ENCODE measurements at places on chromosomes 6 and 20. TPM values are rescaled to one million over a fixed set of nuclear protein-coding genes. Genes with fewer than 3 reads are reported as not detected.

Gene ME1
- polyA plus RNA-seq, result 4.8 TPM

Gene HCRTR2
- not detected for polyA plus RNA-seq

Gene IP6K3
- polyA plus RNA-seq, result 2.9 TPM

Gene TAAR5
- not detected for polyA plus RNA-seq

Gene SIGLEC1
- polyA plus RNA-seq, result not detected

DNA sequence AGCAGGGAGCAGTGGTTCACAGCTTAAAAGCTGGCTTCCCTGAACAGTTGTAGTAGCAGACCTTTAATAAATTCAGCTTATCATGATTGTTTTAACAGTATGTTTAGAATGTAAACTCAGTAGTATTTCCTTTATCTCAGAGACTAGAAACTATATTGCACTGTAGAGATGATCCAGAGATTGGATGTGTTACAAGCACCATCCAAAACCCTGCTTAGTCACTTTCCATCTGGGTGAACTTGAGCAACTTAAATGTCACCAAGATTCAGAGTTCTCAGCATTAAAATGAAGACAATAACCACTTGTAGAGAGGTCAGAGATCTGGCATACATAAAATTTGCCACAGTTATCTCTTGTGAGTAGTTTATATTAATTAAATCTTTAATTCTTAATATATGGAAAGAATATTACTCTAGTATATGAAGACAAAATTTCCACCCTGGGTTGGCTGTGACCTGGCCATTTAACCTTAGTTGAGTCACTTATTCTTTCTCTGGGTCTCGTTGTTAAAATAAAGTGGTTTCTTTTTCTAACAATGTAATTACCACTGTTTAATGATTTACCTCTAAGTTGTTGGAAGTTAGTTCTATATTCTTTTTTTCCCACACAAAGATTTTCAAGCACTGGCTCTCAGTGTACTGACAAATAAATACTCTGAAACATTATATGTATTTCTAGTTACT lies 239.2 kb upstream of the FKBP1C start:
- no peak for DNase-seq
- H3K4me3 ChIP-seq, result no peak overlapping the region
- H3K27me3 ChIP-seq, result no peaks in the 10 kb centered on the region
- no peaks in the 10 kb centered on the region for H3K36me3 ChIP-seq

- no peaks in the 10 kb centered on the region for H3K4me1 ChIP-seq
- no peak overlapping the region for H3K4me3 ChIP-seq
- DNase-seq, result no peak
- H3K27ac ChIP-seq, result no peak overlapping the region
These were observed 59.7 kb downstream of the TMEM200A start for GRCh38 chr6:130425537-130425936.

GRCh38 chr6:37134036-37134395 lies 35.9 kb upstream of the PIM1 start:
- peaks cover 41% of the 10 kb centered on the region for H3K4me1 ChIP-seq
- H3K27me3 ChIP-seq, result no peaks in the 10 kb centered on the region
- no peaks in the 10 kb centered on the region for H3K36me3 ChIP-seq
- H3K27ac ChIP-seq, result peak overlapping the region; percentile 2
- H3K4me3 ChIP-seq, result no peak overlapping the region

DNA sequence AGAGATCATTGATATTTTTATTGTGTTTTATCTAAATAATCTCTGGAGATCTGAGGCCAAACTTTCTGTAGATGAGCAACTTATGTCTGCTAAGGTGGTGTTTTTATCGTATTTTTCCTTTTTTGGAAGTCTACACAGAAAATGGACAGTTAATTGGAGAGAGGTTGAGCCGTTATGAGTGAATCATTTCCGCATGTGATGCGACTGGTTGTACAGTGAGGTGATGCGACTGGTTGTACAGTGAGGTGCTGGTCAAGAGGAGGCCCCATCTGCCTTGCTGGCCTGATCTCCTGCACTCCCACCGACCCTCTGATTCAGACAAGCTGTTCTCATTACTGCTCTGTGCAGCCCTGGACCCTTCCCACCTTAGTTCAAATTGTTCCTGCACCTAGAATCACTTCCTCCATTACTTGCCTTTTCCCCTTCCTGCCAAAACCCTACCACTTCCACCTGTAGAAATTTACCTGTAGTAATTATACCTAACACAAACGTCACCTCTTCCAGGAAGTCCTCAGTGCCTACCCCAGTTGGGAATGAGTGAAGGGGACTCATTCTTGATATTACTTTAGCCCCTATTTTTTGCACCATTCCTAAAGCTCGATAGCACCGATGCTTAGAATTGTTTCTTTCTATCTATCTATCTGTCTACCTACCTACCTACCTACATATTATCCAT lies 100.3 kb downstream of the ZDHHC14 start:
- H3K27ac ChIP-seq, result no peak overlapping the region
- H3K4me3 ChIP-seq, result no peak overlapping the region
- H3K27me3 ChIP-seq, result no peaks in the 10 kb centered on the region
- DNase-seq, result no peak

GRCh38 chr20:7399575-7399974 lies 540.7 kb downstream of the HAO1 start:
- H3K27me3 ChIP-seq, result no peaks in the 10 kb centered on the region
- peak; percentile 4 for DNase-seq
- H3K36me3 ChIP-seq, result no peaks in the 10 kb centered on the region

- H3K4me1 ChIP-seq, result peaks cover 6% of the 10 kb centered on the region
- no peaks in the 10 kb centered on the region for H3K27me3 ChIP-seq
- H3K4me3 ChIP-seq, result no peak overlapping the region
- H3K36me3 ChIP-seq, result peaks cover 4% of the 10 kb centered on the region
These were observed 401.3 kb downstream of the LAMA2 start for GRCh38 chr6:129284225-129284624.

- H3K4me1 ChIP-seq, result no peaks in the 10 kb centered on the region
- no peak overlapping the region for H3K4me3 ChIP-seq
- H3K27me3 ChIP-seq, result no peaks in the 10 kb centered on the region
- no peak overlapping the region for H3K27ac ChIP-seq
These were observed 3.4 kb downstream of the CST9L start for GRCh38 chr20:23564927-23565326.

- DNase-seq, result no peak
- no peaks in the 10 kb centered on the region for H3K4me1 ChIP-seq
- H3K36me3 ChIP-seq, result no peaks in the 10 kb centered on the region
- H3K27me3 ChIP-seq, result no peaks in the 10 kb centered on the region
These were observed 744.0 kb upstream of the MAP3K7 start for GRCh38 chr6:91330896-91331295.

GRCh38 chr6:56387621-56388414 lies 140.4 kb upstream of the COL21A1 start:
- H3K4me1 ChIP-seq, result no peaks in the 10 kb centered on the region
- H3K4me3 ChIP-seq, result no peak overlapping the region
- H3K36me3 ChIP-seq, result no peaks in the 10 kb centered on the region
- no peak for DNase-seq
- H3K27me3 ChIP-seq, result no peaks in the 10 kb centered on the region

DNA sequence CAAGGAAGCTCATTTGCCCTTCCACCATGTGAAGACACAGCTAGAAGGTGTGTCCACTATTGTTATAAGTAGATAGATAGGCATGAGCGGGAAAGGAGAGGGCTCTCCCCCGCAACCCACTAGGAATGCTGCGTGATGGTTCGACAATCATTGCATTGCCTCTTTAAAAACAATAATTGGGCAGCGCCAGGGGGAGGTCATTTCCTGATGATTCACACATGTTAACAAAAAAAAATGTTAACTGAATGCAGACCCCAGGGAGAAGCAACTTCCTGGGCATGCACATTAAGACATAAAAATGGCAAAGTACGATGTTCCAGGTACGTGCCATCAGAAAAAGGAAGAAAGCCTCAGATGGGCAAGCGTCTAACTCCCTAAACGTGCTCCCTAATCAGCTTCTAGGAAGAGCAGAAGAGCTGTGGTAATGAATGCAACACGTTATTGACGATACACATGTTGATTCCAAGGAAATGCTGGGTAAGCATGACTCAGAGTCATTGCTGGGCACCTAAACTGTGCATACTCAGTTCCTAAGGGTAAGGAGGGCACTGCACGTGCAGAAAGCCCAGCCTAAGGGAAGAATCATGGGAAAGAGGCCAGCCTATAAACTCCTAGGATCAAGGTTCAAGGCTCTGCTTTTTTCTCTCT lies 113.7 kb downstream of the FAM217A start:
- H3K4me3 ChIP-seq, result no peak overlapping the region
- H3K27ac ChIP-seq, result no peak overlapping the region
- H3K27me3 ChIP-seq, result no peaks in the 10 kb centered on the region
- no peak for DNase-seq
- H3K4me1 ChIP-seq, result no peaks in the 10 kb centered on the region

DNA sequence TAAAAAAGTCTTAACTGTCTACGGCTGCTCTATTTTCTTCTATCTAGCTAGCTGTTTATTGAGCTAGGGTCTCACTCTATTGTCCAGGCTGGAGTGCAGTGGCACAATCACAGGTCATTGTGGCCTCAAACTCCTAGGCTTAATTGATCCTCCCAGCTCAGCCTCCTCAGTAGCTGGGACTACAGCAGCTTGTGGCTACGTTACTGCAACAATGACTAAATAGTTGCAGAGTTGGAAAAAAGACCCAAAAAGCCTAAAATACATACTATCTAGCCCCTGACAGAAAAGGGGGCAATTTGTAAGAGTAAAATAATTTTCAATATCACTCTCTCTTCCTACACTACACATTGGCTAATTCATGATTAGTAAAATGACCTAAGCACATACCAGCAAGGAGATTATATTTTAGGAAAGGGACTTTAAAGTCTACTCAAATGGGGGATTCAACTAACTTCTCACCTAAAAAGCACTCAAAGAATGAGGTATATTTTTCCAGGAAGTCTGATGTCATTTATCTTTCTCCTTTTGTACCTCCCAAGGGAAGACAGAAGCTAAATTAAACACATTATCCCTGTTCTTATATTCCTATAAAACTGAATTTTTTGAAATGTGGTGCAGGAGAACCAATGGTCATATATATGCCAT lies 82.8 kb downstream of the ZMYND8 start:
- DNase-seq, result peak; percentile 44
- H3K36me3 ChIP-seq, result peaks cover 23% of the 10 kb centered on the region
- no peak overlapping the region for H3K4me3 ChIP-seq

DNA sequence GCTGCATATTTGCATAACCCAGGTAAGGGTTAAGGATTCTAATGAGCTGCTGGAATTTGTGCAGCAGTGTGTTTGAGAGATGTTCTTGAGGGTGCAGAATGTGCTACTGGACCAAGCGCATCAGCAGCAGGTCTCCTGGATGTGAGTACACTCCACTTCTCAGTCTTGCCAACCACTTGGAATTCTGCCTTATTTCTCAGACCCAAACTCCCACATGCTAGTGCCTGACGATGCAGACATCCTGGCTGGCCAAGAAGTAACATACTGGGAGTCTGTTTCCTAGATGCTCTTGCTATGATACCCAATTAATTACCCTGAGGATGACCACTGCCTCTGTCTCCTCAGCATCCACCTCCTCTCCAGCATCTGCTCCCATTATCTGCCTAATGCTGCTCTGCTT lies 186.6 kb downstream of the MOXD1 start:
- no peak overlapping the region for H3K27ac ChIP-seq
- H3K27me3 ChIP-seq, result no peaks in the 10 kb centered on the region
- H3K4me3 ChIP-seq, result no peak overlapping the region

- DNase-seq, result no peak
- no peaks in the 10 kb centered on the region for H3K4me1 ChIP-seq
These were observed 156.8 kb downstream of the DTNBP1 start for GRCh38 chr6:15506066-15506465.

- no peaks in the 10 kb centered on the region for H3K27me3 ChIP-seq
- H3K4me1 ChIP-seq, result no peaks in the 10 kb centered on the region
- no peak overlapping the region for H3K4me3 ChIP-seq
- no peak overlapping the region for H3K27ac ChIP-seq
- DNase-seq, result no peak
These were observed 143.0 kb downstream of the SAMD5 start for GRCh38 chr6:147651249-147652063.

GRCh38 chr20:23820493-23820892 lies 6.0 kb downstream of the CST2 start:
- H3K36me3 ChIP-seq, result no peaks in the 10 kb centered on the region
- H3K4me3 ChIP-seq, result no peak overlapping the region
- H3K27me3 ChIP-seq, result no peaks in the 10 kb centered on the region
- no peaks in the 10 kb centered on the region for H3K4me1 ChIP-seq
- no peak overlapping the region for H3K27ac ChIP-seq
- DNase-seq, result no peak

- no peak overlapping the region for H3K27ac ChIP-seq
- no peak for DNase-seq
- H3K4me1 ChIP-seq, result no peaks in the 10 kb centered on the region
- H3K36me3 ChIP-seq, result no peaks in the 10 kb centered on the region
- no peaks in the 10 kb centered on the region for H3K27me3 ChIP-seq
These were observed 387.1 kb upstream of the AGPAT4 start for GRCh38 chr6:161660666-161661571.

DNA sequence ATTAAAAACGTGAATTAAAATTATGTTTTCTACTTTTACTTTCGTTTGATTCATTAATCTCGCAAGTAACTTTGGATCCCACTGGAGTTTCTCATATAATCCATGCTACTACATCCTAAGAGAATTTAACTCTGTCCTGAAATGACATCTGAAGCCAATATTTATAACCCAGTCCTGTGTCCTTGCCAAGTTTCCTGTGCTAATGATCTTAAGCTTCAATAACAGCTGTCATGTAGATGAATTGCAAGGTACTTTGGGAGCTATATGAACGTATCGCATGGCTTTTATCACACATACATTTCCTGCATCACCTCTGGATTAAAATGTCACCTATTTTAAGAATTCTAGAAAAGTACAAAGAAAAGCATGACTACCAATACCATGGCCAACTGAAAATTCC lies 833.8 kb upstream of the CITED2 start:
- H3K4me1 ChIP-seq, result peaks cover 32% of the 10 kb centered on the region
- no peaks in the 10 kb centered on the region for H3K27me3 ChIP-seq
- H3K36me3 ChIP-seq, result no peaks in the 10 kb centered on the region
- H3K4me3 ChIP-seq, result no peak overlapping the region
- peak; percentile 2 for DNase-seq

DNA sequence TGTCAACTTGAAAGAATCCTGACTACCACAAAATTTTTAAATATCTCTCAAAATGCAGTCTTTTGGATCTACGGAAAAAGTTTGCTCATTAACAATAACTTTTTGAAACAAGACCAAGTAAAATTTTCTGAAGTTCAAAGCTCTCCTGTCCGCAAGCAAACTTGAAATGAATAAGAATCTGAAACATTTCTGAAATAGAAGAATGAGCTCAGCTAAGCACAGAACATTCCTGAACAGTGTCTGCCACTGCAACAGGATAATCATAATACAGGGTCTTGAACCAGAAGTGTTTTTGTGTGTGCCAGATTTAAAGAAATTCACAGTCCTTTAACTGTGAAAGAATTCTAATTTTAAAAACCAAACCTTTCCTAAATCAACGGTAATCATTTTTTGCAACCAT lies 49.1 kb upstream of the TASP1 start:
- H3K4me1 ChIP-seq, result no peaks in the 10 kb centered on the region
- H3K4me3 ChIP-seq, result no peak overlapping the region
- no peaks in the 10 kb centered on the region for H3K27me3 ChIP-seq
- no peaks in the 10 kb centered on the region for H3K36me3 ChIP-seq

GRCh38 chr6:34506718-34507117 lies 40.8 kb downstream of the PACSIN1 start:
- H3K27me3 ChIP-seq, result no peaks in the 10 kb centered on the region
- H3K4me3 ChIP-seq, result no peak overlapping the region
- peaks cover 7% of the 10 kb centered on the region for H3K4me1 ChIP-seq
- no peaks in the 10 kb centered on the region for H3K36me3 ChIP-seq
- no peak for DNase-seq

GRCh38 chr6:43826730-43827129 lies 56.7 kb downstream of the VEGFA start:
- DNase-seq, result no peak
- H3K4me1 ChIP-seq, result peaks cover 21% of the 10 kb centered on the region
- H3K4me3 ChIP-seq, result no peak overlapping the region
- no peaks in the 10 kb centered on the region for H3K27me3 ChIP-seq

All from cardiac muscle cell (in vitro differentiated cells and primary cell).